Midbrain (tissue), 1 donor: ENCODE measurements at places on chromosomes 11 and 22.

- DNase-seq: no peak
Observed at GRCh38 chr11:12485328-12485727, 108.0 kb downstream of the PARVA start.

- DNase-seq: no peak
Observed at GRCh38 chr22:49321477-49322055, 506.1 kb downstream of the BRD1 start.

DNA sequence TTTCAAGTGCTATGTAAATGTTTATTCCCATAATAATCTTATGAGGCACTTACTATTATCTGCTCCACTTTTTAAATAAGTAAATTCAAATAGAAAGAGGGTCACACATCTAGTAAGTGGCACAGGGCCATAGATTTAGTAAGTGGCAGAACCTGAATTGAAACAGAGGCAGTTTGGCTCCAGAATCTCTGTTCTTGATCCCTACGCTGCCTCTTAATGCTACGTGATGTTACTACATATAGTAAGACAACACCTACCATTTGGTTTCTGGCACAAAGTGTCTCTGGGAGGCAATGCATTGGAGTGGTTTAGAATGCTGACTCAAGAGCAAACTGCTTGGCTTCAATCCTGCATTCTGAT is 1018.3 kb downstream of the DLG2 start:
- DNase-seq: no peak

GRCh38 chr11:43934601-43935423 is 7.6 kb upstream of the C11orf96 start:
- no peak for DNase-seq

DNA sequence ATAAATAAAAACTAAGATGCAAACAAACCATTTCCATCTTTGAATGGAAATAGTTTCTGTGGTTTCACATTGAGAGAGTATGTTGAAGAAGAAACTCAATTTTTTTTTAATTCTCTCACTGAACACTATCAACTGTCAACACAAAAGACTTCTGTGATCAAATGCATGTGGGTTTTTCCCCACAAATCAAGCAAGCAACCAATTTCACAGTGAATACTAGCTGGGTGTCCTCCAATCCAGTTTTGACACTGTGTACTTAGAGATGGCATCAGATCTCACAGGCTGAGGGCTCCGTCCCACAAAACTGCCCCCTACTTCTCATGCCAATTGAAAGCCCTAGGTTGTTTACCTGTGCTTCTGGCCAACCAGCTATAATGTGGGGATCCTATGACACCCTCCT is 34.5 kb downstream of the CTSC start:
- DNase-seq: no peak

- DNase-seq: no peak
Observed at GRCh38 chr11:101187748-101188147, 58.1 kb upstream of the PGR start.

DNA sequence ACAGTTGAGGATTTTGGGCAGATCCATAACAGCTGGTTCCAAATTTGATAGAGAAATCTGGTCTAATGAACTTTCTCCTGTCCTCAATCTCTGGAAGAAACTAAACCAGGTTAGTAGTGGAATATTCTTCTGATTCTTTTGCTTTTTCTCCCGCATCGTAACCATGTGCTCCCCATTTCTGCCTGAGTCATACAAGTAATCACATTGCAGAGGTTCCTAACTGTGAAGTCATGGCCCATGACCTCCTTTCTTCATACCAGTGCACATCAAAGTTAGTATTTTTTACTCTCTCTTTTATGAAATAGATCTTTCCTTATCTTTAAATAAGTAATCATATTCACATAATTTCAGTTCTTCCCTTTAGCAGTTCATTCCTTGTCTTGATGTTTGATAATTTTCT is 249.0 kb downstream of the DYNC2H1 start:
- DNase-seq: no peak

DNA sequence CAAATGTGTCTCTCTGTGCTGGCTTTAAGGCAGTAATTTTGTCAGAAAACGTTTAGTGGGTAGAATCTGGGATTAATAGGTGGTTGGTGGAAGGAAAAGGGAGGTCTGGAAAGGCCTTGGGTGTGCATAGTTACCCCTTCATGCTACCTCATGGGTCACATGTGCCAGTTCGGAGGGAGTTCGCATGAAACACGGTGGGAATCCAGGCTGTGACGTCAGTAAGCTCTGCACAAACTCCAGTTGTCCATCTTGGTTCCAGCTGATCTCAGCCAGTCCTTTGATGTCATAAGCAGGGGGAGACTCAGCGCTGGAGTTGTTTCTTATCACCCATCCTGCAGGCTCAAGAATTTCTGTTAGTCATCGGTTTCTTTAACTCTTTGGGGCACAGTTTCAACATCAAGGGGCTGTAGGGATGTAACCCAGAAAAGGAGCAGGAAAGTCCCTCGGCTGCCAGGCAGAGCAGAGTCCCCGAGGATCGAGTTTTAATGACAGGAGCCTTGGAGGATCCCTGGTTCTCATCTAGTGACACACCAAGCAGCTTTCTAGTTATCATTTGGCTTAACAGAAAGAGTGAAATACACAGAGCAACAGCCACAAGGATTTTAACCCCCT is 28.9 kb downstream of the MOV10L1 start:
- no peak for DNase-seq

- DNase-seq: no peak
Observed at GRCh38 chr11:3182462-3182852, 17.3 kb upstream of the OSBPL5 start.

DNA sequence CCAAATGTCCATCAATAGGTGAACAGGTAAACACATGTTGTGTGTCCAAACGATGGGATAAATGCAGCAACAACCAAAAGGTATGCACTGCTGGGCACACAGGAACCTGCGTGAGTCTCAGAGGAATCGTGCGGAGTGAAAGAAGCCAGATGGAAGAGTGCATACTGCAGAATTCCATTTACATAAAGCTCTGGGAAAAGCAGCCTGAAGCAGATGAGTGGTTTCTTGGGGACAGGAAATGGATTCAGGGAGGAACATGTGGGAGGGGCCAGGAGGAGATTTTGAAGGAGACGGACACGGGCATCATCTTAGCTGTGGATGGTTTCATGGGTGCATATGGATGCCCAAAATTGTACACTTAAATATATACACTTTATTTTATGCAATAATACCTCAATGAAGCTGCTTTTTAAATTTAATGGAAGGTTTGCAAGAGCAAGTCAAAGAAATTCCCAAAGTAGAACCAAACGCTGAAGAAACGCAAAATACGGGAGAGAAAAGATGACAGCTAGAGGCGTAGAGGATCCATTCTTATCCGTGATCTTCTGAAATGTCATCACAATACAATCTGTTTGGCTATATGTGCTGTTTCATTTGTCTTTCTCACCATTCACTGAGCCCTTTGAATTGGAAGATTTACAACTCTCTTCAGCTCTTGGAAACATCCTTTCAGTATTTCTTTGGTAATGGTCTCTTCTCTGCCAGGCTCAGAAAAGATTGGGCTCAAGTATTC is 24.5 kb downstream of the ST14 start:
- DNase-seq: no peak

DNA sequence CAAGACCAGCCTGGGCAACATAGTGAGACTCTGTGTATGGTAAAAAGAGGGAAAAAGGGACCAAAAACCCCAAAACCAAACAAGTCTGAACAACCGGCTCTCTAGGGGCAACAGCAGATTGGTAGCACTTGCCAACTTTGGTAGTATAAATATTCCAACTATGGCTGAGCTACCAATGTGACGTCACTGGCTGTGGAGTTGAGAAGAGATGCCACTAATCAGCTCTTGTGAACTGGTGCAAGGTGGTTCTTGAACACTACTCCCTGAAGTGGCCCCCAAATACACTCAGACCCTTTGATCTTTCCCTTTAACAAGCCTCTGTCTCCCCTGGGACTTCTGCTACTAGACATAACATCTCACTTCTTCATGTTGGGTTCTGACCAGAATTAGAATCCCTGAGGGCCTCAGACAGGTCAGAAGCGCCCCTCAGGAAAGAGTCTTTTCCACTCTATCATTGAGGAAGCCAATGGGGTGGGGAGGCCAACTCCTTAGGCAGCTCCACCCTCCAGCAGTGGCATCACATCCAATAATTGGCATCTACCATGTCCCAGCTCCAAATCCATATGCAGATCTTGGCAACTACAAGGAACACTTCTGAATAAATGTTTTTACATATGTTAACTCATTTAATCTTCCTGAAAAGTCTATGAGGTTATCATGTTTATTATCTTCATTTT is 49.2 kb downstream of the RPL27A start:
- DNase-seq: no peak

GRCh38 chr22:49674479-49675050 is 153.1 kb downstream of the BRD1 start:
- no peak for DNase-seq

GRCh38 chr11:415640-416041 is 842 bp upstream of the SIGIRR start:
- no peak for DNase-seq

DNA sequence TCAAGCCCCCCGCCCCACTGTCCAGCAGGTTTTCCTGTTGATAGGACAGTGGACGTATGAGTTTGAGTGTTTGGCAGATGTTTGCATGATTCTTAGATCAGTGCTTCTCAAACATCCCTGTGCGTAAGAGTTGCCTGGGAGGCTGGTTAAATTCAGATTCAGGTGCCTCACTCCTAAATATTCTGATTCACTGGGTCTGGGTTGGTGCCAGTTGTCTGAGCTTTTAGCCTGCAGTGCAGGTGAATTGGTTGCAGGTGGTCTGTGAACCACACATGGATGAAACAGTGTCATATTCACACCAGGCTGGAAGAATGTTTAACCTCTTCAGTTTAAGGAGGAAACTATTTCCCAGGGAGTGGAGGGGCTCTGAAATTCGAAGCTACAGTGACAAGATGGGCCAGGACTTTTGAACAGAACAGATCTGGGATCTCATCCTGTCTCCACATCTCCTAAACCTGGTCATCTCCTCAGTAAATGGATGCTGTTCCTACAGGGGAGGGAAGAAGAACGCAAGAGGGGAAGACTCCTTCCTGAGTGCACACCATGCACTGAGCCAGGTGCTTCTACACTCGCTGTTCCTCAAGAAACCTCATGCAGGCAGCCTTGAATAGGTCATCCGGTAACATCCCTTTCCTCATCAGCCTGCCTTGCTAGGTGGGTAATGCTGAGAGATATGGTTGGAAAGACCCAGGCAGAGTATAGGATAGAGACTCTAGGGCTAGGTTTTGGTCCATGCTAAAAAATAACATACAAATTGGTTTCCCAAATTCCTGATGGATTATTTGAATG is 47.8 kb downstream of the TEAD1 start:
- DNase-seq: no peak

DNA sequence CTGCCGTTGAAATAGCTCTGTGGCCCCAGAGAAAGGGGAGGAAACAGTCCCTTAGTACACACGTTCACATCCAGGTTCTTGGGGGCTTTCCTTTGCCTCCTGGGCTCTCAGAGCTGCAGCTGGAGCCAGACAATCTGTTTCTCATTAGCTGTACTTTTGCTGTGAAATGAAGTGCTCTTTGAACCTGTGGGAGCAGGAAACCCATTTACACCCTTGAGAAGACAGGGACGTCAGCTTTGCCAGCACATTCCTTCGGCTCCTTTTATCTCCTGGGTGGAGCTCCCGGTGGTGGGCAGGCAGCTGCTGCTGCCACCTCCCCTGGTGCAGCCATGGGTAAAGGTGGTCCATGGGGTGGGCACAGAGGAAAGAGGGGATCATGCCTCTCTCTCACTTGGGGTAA is 80.6 kb upstream of the TIMP3 start:
- DNase-seq: no peak

- DNase-seq: no peak
Observed at GRCh38 chr11:14446701-14447169, 52.9 kb downstream of the COPB1 start.

DNA sequence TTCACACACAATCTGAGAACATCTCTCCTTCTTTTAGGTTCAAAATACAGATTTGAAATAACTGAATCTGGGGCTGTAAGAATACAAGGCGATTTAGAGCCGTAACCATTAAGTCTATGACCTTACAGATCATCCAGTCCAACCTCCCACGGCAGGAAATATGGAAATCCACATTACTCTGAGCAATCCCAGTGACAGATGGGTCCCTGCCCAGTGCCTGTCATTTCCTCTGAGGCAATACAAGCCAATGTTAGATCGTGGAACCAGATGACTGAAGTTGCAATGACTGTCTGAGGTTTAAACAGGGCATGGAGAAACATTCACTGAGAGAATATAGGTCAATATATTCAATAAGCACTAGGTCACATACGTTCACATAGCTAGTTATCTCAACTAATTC is 77.4 kb upstream of the OR5AK2 start:
- DNase-seq: no peak

- DNase-seq: no peak
Observed at GRCh38 chr22:21984793-21985192, 2.2 kb upstream of the TOP3B start.
